Adrenal gland (tissue), 19 donors: ENCODE measurements at places on chromosomes 2 and 18. TPM values are rescaled to one million over a fixed set of nuclear protein-coding genes. Genes with fewer than 3 reads are reported as not detected.

- no peak for DNase-seq
Observed at GRCh38 chr2:62354771-62355561, 151.0 kb downstream of the TMEM17 start.

- no peak for DNase-seq
Observed at GRCh38 chr2:51695531-51695930, 663.6 kb upstream of the NRXN1 start.

GRCh38 chr2:43332653-43333052 lies 106.2 kb upstream of the ZFP36L2 start:
- no peak for DNase-seq

Gene CELF4
- 15.1 TPM for polyA plus RNA-seq
